ENCODE measurements at places on chromosomes 5 and 9.

- DNase-seq = no peak
These were observed 15.9 kb downstream of the NINJ1 start for GRCh38 chr9:93117924-93118862.

- DNase-seq = no peak
These were observed 41.8 kb downstream of the FBXO10 start for GRCh38 chr9:37534412-37534811.

DNA sequence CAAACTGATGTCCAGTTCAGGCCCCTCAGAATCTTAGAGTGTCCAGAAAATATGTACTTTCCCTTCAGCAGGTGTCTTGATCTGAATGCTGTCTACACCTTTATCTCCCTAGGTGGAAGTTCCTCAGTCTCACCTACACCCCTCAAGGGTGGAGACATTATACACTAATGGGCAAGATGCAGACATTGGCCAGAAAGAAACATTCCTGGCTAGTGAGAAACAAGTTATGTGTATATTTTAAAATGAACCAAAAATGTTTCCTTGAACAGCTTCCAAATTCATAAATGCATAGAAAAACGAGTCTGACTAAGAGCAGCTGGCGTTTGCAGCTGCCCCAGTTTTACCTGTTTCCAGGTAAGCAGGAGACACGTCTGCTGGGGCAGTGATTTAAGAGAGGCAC is 140.5 kb upstream of the IRX4 start:
- DNase-seq = no peak

GRCh38 chr9:107847978-107848964 is 358.7 kb upstream of the KLF4 start:
- no peak for DNase-seq

- peak; percentile 81 for DNase-seq
These were observed at the start of gene RMND5B for GRCh38 chr5:178130576-178131445. RMND5B (plus strand) TSS chr5:178131014; CDS start chr5:178138120, 7,106 bp downstream.

DNA sequence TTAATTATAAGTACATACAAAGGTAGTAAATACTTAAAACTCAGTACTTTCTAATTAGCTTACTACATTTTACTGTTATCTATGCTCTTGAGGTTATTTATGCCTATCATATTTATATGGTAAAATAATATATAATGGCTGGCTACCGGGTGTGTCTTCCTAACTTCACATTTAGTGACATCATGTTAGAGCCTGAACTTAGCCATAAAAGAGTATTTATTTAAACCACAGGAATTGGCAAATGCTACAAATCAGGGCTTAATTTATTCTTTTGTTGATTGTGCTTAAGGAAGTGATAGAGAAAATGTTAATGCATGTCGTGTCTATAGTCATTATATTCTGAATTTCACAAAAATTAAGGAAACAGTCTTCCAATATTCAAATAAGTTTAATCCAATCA is 73.1 kb downstream of the NDUFAF2 start:
- no peak for DNase-seq

DNA sequence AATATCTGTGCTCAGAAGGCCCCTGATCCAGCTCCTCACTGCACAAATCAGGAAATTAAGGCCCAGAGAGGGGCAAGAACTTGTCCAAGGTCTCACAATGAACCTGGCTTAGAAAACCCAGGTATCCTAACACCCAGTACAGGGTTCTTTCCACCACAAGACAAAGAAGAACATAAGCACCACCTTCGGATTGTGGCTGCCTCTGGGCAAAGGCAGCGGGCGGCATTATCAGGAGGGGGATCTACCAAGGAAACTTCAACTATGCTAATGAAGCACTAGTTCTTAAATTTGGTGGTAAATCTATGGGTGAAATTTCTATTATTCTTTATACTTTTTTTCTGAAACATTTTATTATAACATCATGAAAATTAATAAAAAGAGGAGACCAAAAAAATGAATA is 17.9 kb downstream of the ANXA6 start:
- no peak for DNase-seq

DNA sequence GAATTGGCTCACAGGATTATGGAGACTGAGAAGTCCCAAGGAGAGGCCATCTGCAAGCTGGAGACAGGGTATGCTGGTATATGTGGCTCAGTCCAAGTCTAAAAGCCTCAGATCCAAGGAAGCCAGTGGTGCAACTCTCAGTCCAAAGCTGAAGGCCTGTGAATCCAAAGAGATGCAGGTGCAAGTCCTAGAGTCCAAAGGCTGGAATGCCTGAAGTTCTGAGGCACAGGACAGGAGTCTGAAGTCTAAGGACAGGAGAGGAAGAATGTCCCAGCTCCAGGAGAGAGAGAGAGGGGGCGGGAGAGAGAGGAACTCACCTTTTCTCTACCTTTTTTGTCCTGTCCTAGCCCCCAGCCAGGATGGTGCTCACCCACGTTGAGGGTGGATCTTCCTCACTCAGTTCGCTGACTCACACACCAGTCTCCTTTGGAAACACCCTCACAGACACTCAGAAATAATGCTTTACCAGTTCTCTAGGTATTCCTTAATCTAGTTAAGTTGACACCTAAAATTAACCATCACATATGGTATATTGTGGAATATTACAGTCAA is 49.6 kb downstream of the KCNN2 start:
- no peak for DNase-seq

DNA sequence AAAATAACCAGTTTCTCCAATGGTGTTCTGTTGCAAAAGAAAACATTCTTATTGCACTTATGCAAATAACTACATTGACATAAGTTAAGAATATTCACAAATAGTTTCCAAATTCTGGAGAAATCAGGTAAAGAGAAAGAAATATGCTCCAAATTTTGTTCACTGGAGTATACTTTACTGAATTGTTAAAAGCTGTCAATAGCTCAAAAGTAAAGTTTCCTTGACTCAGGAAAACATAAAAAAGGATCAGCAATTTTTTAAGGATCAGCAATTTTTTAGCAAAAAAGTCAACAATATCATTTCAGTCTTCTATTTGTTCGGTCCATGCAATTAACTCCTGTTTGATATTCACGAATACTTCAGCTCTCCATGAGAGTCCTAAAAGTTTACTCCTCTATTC is 51.6 kb downstream of the ANXA2R start:
- no peak for DNase-seq

DNA sequence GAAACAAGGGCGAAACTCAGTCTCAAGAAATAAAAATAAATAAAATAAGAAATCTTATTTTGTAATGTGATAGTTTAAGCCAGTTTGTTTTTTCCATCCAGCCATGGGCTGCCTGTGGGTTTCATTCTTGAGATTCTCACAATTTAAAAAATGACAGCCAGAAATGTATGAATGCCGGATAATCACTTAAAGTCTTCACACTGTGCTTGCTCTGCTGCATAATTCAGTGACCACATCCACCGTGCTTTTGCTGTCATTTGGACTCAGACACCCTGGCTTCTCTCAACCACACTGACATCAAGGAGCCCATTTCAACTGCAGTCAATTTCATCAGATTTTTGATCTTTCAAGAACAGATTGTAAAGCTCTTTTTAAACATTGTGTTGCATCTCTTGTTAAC is 61.0 kb upstream of the DAPK1 start:
- no peak for DNase-seq

DNA sequence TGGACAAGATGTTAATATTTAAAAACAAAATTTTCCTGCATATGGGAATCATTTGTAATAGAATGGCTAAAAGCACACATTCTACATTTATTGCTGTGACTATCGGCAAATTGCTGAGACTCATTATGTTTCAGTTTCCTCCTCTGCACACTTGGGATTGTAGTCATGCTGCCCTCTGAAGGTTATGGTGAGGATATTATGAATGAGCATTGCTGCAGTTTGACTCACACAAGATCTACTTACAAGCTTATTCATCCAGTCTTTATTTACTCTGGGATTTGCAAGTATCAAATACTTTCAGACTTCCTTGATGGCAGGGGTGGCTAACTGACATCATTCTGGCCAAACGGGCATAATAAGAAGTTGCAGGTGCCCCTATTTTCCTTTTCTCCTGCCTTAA is 9.5 kb upstream of the NFIL3 start:
- DNase-seq = no peak

DNA sequence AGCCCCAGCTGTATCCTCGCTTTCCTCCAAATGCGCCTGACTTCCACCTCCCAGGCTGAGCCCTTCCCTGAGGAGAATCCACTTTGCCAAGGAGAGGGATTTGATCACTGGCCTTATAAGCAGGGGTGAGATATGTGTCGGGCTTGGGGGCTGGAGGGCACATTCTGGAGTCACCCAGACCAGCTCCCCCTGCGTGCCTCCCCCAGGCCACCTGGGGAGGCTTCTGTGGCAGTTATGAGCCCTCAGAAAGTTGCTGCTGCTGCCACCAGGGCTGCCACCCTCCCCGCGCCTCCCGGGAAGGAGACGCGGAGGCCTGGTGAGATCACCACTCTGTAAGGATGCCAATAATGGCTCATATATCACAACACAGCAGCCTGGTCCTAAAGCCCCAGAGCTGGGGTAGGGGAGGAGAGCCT is 211.5 kb downstream of the PAPPA start:
- DNase-seq = no peak

GRCh38 chr5:118723021-118723338 is 265.4 kb downstream of the DTWD2 start:
- DNase-seq = no peak

- DNase-seq = peak; percentile 49
These were observed 2.6 kb downstream of the NKD2 start for GRCh38 chr5:1011226-1011631.

DNA sequence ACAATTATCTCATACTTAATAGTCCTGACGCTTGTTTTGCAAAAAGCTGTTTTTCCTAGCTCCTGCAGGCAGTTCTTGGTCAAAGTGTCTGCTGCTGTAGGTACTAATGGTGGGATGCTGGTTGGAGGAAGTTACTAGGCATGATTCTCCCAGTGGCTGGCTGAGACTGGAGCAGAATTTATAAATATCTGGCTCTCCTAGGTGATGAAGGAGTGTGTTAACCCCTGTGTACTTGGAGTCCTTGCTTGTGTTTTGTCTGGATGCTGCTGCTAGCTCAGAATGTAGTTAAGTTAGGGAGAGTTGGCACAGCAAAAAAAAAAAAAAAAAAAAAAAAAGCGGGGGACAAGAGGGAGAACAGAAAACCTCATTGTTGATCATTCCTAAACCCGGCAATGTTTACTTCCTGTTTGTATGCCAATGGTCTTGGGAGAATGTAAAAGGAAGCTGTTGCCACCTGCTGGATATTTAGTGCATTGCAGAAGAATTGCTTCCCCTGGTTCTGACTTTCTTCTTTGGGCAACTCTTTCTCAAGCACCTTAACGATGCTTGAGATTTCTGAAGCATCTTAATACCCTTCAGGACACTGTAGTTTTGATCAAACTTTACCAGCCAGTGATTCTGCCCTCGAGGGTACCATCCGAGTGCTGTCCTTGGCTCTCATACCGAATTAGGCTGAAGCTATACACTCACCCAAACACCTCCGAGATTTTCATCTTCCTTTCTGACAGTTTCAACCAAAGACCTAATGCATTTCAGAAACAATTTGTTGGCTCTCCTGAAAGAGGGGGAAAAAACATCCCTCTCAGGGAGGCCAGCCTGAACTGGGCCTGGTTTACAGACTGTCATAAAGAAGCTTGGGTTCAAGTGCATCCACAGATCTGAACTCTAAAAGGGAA is 71.7 kb upstream of the WWC1 start:
- peak; percentile 28 for DNase-seq

DNA sequence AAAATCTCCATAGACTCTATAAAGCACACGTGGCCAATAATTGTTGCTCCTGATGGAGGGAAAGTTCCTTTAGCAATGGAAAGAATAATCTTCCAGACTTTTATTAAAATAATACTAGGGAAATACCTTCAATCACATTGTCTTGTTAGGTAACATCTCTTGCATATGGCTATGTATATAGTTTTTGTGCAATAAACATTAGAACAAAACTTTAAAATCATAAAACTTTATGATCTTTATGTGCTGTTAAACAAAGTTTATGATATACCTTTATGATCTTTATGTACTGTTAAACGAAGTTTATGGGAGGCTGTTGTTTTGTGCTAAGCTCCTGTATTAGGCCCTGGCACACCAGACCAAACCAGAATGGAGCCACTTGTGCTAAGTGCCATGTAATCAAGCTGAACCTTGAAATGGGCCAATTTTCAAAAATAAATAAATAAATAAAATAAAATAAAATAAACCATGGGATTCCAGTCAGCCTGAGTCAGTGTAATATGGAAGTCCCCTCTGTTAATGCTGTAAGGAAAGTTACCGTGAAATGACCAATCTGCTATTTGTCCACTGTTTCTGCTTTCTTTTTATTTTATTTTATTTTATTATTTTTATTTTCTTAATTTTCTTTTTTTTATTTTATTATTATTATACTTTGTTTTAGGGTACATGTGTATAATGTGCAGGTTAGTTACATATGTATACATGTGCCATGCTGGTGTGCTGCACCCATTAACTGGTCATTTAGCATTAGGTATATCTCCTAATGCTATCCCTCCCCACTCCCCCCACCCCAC is 431.3 kb downstream of the SPATA31D1 start:
- DNase-seq = no peak

GRCh38 chr5:72495410-72495809 is 11.8 kb downstream of the ZNF366 start:
- DNase-seq = no peak

GRCh38 chr9:74503219-74503618 is 6.1 kb downstream of the RORB start:
- no peak for DNase-seq

DNA sequence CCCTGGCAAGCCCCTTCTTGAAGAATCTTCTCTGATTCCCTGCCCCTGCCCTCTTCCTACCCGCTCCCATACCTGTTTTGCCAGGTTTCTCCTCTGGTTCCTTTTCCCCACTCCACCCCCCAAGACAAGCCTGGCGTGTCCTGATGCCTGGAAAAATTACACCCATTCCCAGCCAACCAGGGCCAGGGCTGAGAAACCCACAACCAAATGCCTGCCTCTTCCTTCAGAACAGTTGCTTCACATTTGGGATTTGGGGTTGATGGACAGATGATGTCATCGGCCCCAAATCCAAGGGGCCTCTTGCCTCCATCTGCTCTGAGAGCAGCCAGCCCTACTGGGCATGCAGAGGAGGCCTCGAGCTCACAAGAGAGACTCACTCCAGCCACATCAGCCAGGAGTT is 8.8 kb upstream of the NEK6 start:
- DNase-seq = no peak

- no peak for DNase-seq
These were observed 480.8 kb downstream of the PSAT1 start for GRCh38 chr9:78777747-78778146.

DNA sequence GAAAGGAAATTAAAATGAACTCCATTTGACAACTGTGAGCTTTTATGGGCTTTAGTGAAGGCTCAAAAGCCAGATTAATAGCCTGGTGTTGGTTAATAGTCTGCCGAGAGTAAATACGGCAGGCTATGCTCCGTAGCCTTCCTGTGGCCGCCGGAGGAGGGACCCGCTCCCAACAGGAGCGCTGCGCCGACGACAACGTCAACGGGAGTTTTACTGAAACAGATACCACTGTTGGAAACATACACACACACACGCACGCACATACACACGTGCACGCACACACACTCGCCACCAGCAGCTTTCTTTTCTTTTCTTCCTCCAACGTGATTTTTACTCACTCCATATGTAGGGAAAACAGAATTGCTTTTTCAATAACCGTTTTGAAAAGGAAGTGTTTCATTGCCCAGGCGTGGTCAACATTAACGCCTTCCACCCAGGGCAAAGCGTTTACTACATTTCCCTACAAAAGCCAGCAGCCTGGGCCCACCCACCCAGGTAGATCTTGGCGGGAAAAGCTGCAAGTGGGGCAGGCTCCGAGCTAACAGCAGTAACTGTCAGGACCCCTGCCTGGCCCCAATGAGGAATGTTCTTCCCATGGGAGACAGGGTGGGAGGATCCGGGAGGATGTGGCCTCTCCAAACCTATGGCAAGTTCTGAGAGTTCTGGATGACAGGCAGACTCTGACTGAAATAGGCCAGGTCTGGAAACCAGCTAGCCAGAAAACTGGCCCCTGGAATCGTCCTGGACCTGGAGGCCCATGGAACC is 72.3 kb downstream of the PAX5 start:
- no peak for DNase-seq

Data from activated T-helper 2 cell treated with anti-CD3 and anti-CD28 coated beads, Interferon-gamma antibody, Interleukin-2, Interleukin-4, amounts not matched to agents 10 μg/mL and 5 μg/mL and 100 μg/mL, durations not matched to agents 14 hours and 24 hours and 36 hours (primary cell).